ENCODE measurements at places on chromosomes 4 and X.

DNA sequence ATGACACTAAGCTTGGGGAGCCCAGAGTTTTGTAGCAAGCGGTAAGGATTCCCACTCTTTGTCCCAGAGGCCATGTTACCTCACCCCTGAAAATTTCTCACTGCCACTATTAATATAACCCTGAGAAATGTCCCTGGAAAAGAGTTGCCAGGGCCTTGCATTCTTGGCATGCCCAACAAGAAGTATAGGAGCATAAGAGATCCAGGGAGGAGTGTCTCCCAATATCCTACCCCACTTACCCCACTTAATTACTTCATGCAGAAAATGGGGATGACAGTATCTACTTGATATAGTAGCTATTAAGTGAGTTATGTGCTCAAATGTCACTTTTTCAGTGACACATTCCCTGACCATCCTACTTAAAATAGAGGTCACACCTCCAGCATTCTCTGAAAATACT lies 120.5 kb upstream of the C1GALT1C1 start:
- no peak for DNase-seq

DNA sequence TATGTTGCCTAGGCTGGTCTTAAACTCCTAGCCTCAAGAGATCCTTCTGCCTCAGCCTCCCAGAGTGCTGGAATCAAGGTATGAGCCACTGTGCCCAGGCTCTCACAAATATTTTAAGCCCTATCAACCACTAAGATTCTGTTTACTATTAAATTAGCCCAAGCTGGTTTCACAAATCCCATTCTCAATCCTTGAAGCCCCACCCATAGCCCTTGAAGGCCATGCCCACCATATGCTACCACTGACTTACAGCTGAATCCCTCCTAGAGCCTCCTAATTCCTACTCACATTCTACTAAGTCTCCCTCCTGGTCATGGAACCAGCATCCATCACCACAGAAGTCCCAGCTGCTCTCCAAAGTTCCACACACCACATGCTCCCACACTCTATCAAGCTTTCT lies 9.7 kb downstream of the GRIPAP1 start:
- DNase-seq, result no peak

- no peak for DNase-seq
Observed at GRCh38 chr4:85701861-85702321, 226.9 kb downstream of the ARHGAP24 start.

- no peak for DNase-seq
Observed at GRCh38 chrX:95953564-95953963, 731.1 kb upstream of the DIAPH2 start.

- no peak for DNase-seq
Observed at GRCh38 chr4:26873391-26874026, 12.9 kb downstream of the STIM2 start.

DNA sequence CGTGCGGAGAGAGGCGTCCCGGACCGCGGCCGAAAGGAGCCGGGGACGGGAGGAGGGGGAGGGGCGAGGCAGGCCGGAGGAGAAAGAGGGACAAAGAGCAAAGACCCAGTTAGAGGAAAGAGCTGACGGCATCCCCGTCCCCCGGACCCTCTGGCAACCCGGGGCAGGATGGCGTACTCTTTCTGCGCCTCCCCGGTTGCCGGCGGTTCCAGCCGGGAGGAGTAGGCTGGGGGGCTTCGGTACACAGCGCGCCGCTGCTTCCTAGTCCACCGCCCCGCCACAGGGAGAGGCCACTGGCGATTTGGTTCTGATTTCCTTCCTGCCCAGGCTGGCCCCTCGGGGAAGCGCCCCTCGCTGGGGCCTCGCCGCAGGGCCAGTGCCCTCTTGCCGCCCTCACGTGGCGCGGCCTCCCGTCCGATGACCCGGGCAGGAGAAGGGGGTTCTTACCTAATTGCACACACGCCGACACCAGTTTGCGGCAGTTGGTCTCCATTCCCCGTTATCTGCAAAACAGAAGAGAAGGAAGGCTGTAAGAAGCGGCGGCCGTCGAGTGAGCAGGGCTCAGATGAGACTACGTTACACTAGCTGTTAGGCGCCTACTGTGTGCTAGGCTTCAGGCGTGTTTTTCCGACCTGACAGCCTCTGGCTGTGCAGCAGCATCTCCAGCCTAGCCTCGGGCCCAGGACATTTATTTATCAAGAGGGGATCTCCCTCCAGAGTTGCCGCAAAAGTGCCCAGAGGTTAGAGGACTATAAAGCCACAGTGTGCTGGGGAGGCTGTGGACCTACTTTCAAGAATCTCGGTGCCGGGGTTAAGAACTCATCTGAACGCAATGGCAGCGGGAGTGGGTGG lies 9.9 kb upstream of the PITX2 start:
- DNase-seq, result no peak

DNA sequence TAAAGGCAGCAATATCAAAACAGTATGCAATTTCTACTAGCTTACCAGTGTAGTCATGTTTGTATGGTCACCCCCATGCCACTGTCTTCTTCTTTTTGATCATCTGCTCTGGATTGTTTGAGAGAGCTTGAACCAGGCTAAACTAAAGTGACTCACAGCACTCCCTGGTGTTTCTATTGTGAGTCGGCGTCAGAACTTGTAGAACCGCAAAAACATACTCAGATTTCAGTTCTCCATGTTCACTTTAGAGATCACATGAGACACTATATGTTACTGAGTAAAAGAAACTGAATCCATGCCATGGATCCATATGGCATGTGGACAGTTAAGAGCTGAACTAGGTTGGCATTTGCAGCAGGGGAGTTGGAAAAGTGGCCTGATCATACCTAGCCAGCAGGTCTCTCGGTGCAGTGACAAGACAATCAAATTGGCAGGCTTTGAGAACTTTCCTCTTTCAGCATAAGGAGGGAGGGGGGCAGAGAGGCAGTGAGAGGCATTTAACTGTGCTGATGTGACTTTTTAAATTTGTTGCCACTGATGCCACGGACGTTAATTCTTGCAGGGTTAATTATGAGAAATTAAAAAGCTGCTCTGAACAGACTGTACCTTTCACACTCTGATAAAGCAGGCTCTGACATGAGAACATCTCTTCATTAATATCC lies 88.4 kb downstream of the AFF2 start:
- DNase-seq, result no peak

GRCh38 chrX:122913134-122913533 lies 270.9 kb upstream of the GRIA3 start:
- no peak for DNase-seq

GRCh38 chrX:138986866-138987265 lies 275.3 kb upstream of the FGF13 start:
- DNase-seq, result no peak

DNA sequence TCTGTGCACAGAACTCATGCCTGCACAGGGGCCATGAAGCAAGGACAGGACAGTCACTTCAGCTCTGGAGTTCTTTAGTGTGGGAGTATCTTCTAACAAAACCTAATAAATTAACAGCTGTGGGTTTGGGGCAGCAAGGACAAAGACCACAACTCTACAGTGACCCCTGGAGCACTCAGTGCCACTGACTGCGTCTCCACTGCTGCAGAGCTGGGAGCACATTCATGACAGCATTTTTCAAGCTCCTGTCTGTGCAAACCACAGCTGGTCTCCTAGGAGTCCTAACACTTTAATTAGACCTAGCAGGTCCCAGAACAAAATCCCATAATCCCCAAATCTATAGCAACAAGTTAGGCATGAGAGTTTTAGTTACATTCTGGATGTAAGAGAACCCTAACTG lies 76.5 kb downstream of the RTL9 start:
- DNase-seq, result no peak

DNA sequence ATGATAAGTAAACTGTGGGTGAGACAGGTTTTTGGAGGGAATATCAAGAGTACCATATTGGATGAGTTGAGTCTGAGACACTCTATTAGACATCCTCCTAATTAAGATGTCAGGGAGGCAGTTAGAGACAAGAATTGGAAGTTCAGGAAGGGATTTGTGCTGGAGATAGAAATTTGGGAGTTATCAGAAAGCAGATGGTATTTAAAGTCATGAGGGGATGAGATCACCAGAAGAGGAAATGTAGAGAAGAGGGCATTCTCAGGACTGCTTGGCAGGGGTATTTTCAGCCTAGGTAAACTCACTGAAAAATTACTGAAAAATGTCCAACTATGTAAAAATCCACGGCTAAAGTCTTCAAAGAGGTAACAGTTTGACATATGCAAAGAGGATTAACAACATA lies 161.6 kb upstream of the PGRMC2 start:
- no peak for DNase-seq

GRCh38 chr4:71537551-71538065 lies 198.8 kb downstream of the SLC4A4 start:
- no peak for DNase-seq

DNA sequence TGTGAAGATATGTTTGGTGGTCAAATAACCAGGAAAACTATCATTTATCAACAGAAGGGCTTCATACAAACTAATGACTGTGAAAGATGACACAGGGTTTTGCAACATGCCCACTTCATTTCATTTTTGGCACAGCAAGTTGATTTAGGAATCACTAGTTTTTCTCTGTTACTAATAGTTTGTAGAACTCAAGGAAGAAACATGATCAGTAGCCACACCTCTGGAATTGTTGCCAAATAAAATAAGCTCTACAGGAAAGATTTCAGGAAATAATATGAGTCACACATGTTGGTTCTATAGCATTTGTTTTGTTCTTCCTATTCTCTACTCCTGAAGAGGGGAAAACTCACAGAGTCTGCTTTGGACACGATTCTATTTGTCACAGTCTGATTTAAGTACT lies 255.4 kb downstream of the TLL1 start:
- no peak for DNase-seq

DNA sequence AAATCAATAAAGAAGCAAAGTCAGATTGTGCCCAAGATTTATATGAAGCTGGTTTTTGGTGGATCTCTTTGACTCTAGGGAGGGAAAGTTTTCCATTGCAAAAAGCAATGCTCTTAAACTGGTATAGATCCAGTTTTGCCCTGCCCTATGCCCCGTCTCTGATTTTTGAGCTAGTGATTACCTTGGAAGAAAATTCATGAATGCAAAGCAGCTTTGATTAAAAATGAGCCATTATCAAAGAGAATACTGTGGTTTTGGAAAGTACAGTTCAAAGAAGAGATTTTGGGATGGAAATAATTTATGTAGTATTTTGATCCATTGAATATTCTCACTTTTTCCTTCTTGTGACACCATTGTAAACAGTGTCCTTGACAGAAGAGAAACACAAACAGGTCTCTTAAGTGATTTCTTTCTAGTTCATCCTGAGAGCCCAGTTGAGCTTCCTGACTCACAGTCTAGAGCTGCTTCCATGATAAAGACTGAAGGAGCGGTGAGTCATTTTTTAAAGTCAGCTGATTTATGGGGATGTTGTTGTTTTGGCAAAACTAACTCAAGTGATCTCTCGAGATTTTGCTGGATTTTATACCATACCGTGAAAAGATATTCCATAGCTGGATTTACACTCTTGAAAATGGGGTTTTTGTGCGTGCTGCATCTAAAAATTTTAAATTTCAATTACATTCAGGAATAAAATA lies 76.7 kb downstream of the AFF1 start:
- peak; percentile 58 for DNase-seq

DNA sequence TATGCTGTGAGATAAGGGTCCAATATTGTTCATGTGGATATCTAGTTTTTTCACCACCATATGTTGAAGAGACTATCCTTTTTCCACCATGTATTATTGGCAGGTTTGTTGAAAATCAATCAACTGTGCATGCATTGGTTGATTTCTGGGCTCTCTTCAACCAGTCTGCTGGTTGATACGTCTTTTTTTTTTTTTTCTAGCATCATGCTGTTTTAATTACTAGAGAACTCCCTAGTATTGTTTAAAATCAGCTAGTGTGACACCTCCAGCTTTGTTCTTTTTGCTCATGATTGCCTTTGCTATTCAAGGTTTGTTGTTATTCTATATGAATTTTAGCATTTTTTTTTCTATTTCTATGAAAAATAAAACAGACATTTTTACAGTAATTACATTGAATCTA lies 123.9 kb downstream of the SLC7A11 start:
- no peak for DNase-seq

DNA sequence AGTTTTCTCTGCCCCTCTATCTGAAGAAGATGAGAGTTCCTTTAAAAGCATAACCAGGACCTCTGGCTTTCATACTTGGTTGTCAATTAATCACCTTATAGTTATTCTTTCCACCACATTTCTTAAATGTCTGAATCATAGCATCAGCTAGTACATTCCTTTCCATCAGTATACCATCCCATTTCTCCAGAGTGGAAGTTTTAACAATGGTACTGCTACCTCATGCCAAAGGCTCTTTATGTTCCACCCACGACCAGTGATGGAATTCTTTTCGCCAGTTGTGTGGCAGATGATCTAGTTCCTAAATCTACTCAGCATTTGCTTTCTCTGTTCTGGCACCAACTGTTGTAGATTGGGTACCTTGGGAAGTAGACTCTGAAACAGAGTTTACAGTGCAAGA lies 379.8 kb downstream of the ZNF674 start:
- no peak for DNase-seq

DNA sequence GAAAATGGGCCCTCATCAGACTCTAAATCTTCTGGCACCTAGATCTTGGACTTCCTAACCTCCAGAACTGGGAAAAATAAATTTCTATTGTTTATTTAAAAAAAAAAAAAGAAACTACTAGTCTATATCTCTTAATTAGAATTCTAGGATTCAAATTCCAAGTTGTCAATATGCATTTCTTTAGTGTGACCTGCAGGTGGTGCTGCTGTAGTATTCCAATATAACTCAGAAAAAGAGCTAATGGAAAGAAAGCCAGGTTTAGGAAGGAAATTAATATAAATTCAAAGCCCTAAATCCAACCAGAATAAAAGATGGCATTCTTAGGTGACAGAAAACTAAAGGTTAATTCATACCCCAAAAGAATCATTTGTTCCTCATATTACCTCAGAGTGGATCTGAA lies 80.0 kb upstream of the NALF2 start:
- no peak for DNase-seq

- no peak for DNase-seq
Observed at GRCh38 chr4:81870275-81870674, 398.6 kb upstream of the RASGEF1B start.

DNA sequence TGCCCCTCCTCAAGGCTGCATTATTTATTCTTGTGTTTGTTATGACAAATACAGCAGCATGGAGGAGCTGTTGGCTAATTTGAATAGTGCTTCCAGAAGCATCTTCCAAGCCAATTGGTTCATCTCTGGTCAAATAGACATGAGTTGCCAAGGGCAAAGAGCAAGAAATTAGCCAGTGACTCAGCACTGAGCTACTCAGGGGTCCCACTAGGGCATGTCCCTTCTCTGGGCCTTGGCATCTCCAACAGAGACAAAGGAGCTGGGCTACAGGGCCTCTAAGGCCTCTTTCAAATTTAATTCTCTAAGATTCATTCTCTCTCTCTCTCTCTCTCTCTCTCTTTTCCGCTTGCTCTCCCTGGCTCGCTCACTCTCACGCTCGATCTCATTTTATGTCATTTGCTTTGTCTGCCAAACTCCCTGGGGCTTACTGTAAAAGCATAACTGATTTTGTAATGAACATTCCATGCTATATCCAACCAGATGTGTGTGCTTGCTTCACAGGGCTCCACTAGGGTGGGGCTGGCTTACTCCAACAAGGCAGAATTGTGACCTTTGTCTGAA lies 86.7 kb upstream of the MAGEA4 start:
- DNase-seq, result no peak

- DNase-seq, result no peak
Observed at GRCh38 chr4:120709991-120710390, 212.5 kb downstream of the PRDM5 start.

- DNase-seq, result no peak
Observed at GRCh38 chr4:182449930-182450439, 206.8 kb downstream of the TENM3 start.
